ENCODE measurements at places on chromosomes 11 and 22.

GRCh38 chr11:3224401-3225057 is 5.9 kb upstream of the MRGPRG start:
- DNase-seq, result no peak

DNA sequence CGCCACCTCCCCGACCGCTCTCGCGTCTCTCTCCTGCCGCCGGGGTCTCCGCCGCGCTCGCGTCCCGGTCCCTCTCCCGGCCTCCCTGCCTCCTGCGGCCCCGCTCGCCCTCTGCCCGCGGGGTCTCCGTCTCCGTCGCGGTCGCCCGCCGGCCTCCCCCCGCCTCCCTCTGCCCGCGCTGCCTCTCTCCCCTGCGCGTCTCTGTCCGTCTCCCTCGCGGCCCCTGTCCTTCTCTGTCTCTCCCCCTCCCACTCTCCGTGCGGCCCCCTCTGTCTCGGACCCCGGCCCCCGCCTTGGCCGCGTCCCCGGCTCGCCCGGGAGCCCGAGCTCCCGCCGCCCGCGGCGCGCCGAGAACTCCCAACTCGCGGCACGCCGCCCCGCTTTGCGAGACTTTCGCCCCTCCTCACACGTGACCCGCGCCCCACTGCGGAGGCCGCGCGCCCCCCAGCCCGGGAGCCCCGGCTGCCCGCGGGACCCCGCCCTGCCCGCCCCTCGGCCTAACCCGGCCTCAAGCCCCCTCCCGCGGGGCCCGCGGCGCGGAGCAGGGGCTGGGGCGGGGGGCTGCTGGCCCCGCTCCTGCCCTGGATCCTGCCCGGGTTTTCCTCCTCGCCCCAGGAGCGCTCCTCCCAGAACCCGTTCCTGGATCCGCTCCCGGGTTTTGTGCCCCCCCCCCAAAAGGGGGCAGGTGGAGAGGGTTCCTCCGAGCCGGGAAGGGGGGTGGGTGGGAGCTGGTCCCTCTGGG is 702 bp upstream of the KCNJ4 start:
- DNase-seq, result no peak

- no peak for DNase-seq
Measured at GRCh38 chr11:469684-470560, 19.8 kb downstream of the PTDSS2 start.

GRCh38 chr11:69636512-69637197 is 4.3 kb upstream of the CCND1 start:
- no peak for DNase-seq

DNA sequence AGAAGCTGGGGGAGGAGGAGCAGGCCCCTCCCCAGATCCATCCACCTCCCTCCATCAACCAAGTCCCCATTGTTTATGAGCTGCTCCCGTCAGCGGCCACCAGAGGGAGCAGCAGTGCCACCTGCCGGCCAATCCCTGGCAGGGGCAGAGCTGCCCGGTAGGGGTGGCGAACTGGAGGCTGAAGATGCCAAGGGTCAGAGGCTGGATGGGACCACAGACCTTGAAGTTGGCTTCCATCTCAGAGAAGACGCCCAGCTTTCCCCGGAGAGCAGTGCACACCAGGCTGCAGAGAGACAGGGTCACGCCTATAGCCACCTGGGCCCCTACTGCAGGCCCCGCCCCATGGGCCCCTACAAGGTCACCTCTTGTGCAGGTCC is 3.6 kb downstream of the FIBP start:
- DNase-seq, result peak; percentile 64

- DNase-seq, result peak; percentile 14
Measured at GRCh38 chr22:43014316-43014868, 557 bp downstream of the PACSIN2 start.

DNA sequence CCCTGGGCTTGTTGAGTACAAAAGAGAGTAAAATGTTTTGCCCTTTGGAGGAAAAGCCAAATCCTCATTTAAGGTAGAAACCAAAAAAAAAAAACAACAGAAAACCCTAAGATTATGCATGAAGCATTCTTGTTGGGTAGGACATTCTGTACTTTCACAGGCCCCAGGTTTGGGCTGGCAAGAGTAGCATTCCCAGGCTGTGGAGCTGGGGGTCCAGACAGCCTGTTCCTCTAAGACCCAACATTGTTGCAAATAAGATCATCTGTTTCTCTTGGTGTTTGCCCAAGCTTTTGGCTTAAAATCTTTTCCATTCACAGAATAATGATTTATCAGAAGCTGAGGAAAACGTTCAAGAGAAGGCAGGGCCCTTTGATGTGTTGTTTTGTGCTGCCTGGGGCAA is 123.8 kb downstream of the MICAL2 start:
- DNase-seq, result no peak

DNA sequence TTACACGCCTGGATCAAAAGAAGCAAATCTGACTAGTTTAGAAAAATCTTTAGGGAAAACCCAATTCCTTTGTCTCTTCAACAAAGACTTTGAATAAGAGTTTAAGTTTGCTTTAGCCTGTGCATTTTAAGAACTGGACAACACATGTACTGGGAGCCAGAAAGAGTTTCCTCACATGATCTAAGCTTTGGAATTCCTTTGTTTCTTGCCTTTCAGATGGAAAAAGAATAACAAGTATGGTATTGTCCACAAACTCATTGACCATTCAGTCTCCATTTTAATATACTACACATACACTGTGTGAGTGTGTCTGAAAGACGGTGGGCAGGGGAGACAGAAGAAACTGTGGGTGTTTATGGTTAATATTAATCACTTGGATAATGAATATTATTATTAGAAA is 205.6 kb downstream of the MAML2 start:
- no peak for DNase-seq

DNA sequence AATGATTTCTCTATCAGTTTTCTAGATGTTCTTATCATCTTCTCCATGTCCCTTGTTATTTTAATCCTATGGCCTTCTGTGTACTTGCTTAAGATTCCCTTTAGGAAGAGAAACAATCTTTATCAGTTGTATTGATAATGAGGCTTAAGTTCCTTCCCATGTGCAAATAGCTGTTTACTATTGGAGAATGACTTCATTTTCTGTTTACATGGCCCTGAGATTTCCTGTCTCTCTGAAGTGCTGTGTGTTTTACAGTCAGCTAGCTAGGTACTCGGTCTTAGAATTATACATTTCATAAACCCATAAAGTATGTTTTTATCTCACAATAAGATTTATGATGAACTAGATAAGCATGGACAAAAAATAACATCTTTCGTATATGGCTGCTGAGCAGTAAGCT is 67.5 kb upstream of the CCDC179 start:
- no peak for DNase-seq

GRCh38 chr11:83680321-83680720 is 394.2 kb upstream of the CCDC90B start:
- DNase-seq, result no peak

DNA sequence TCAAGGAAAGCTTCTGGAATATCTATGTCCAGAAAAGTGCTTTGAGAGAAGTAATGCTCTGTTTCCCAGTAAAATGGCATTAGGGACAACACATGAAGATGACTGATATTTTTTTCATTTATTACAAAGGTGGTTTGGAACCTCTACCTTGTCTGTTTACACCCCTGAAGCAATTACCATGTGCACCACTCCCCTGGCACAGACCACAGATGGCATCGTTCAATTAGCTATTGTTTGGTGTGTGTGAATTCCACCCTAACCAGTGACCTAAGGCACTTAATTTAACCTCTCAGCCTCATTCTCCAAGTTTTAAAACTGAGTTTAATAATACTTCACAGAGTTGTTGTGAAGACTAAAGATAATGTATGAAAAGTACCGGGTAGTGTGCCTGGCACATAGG is 127.6 kb upstream of the BMAL1 start:
- no peak for DNase-seq

DNA sequence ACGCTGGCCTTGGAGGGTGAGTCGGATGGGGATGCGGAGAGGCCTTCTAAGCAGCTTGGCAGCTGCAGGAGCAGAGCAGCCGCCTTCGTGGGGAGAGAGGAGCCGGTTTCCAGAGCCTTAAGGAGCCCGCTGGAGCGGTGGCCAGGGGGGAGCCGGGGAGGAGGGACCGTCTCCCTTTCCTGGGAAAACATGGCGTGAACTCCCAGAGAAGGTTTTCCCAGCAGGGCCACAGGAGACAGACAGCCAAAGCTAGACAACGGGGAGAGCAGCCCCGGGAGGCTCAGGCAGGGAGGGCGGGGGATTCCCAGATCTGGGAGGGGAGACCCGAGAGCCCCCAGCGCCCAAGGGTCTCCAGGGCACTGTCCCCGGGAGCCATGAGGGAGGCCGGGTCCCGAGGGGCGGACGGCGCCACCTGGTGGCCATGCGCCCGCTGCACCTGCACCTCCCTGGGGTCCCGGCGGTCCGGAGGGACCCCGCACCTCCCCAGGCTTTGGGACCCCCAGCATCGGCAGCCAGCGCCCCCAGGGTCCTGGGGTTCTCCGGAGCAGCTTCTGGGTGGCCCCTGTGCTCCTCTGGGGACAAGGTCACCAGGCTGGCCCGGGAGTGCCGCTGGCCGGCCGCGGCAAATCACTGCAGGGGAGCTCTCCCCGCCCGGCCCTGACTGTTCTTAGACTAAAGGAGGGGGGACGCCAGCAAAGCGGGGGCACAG is 2.4 kb upstream of the SYT8 start:
- peak; percentile 48 for DNase-seq

- DNase-seq, result no peak
Measured at GRCh38 chr11:112185883-112186282, 10.6 kb downstream of the BCO2 start.

- no peak for DNase-seq
Measured at GRCh38 chr11:134385774-134386565, 26.1 kb downstream of the B3GAT1 start.

GRCh38 chr11:36253238-36253637 is 36.0 kb downstream of the COMMD9 start:
- no peak for DNase-seq

GRCh38 chr11:58674609-58675008 is 52.1 kb downstream of the CNTF start:
- DNase-seq, result no peak

- DNase-seq, result no peak
Measured at GRCh38 chr11:122159173-122159721, 43.2 kb upstream of the BLID start.

DNA sequence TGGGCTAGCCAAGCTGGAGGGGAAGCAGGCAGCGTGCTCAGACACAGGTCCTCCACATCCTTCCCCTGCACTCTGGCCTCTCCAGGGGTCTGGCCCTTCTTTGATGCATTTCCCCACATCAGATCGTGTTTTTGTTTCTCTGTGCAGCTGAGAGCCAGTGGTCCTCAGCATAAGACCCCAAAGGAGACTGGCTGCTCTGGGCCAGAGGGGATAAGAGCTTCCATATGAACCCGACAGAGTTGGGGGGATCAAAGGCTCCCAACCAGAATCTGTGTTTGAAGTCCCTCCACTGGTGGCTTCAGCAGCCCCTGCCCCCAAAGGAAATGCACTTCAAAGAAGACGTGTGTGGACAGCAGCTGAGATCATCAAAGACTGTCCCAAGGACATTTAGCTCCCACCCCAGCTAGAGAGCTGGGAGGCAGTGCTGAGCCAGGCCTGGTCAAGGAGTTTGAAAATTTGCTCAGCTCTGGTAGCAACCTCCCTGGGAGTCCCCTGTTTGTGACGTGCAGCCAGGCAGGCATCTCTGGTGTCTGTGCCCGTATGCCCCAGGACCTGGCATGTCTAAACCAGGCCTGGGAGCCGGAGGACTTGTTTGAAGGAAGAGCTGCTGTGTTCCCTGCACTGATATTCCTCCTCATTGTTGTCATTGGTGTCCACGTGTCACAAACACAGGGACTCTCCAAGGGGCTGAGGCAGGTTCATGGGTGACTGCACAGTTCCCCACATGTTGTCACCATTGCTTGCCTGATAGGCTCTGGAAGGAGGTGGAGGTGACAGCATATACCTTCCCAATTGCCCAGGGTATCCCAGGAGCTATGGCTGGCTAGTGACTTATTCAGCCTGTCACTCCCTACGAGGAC is 99.0 kb downstream of the AMOTL1 start:
- DNase-seq, result no peak

DNA sequence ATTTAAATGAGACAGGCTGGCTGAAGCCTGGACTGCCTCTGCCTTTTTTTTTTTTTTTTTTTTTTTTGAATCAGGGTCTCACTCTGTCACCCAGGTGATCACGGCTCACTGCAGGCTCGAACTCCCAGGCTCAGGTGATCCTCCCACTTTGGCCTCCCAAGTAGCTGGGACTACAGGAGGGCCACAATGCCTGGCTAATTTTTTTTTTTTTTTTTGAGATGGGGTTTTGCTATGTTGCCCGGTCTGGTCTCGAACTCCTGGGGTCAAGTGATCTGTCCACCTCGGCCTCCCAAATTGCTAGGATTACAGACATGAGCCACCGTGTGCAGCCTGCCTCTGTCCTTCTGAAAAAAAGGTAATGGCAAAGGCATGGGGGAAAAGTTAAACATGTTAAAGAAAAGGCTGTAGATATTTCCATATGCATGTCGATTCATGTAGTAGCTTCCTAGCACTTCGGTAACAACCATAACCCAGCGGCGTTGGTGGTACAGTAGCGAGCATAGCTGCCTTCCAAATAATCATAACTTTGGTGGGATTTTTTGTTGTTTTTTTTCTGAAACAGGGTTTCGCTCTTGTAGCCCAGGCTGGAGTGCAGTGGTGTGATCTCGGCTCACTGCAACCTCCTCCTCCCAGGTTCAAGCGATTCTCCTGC is 48.8 kb downstream of the MCHR1 start:
- DNase-seq, result no peak

DNA sequence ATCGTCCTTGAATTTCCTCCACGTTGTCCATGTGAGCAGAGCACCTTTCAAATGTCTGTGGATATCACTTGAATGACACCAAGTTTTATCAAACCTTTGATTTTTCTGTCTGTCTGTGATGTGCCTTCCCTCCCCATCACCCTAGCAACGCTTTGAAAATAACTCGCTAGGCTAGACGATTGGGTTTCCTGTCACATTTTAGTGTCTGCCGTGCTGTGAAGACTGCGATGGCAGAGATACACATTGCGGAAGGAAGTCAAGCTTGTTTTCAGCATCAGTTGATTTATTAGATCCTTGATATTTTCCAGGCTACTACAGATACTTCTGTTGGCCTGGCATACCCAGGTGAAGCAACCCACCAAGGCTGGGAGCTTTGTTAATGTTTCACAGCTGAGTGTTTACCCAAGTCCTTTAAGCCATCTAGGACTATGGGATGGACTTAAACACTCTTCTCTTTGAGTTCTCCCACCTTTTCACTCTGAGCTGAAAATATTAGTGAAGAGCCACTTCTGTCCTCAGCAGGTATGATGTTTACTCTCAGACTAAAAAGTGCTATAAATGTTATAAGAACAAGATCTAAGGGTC is 93.6 kb upstream of the CD44 start:
- DNase-seq, result peak; percentile 43

GRCh38 chr11:61359516-61359915 is 2.2 kb downstream of the CYB561A3 start:
- DNase-seq, result no peak

GRCh38 chr11:117513666-117514065 is 186.0 kb downstream of the CEP164 start:
- DNase-seq, result no peak

Measured in stimulated activated CD8-positive, alpha-beta memory T cell treated with anti-CD3 and anti-CD28 coated beads, Interleukin-12 subunit alpha, Interleukin-12 subunit beta, amount 100 ng/mL, for 4 hours (primary cell).